A549 treated with DMSO at 1 μM for 4 hours (cell line): ENCODE measurements at places on chromosomes 4 and X. TPM values are rescaled to one million over a fixed set of nuclear protein-coding genes. Genes with fewer than 3 reads are reported as not detected.

XAGE2 gene
- not detected in 5 replicates for total RNA-seq

PPM1K gene
- 0.70 to 1.4 TPM (median 0.95 TPM) in 5 replicates for total RNA-seq

CCNQ gene
- total RNA-seq: 37.2 to 55.3 TPM (median 50.7 TPM) in 5 replicates

PALLD gene
- total RNA-seq: 60.6 to 92.4 TPM (median 83.2 TPM) in 5 replicates

AVPR2 gene
- 0.07 to 0.10 TPM (median 0.09 TPM) in 4 of 5 replicates, not detected in the other for total RNA-seq

SPOCK3 gene
- 0.07 to 0.10 TPM (median 0.07 TPM) in 3 of 5 replicates, not detected in the others for total RNA-seq

IL21 gene
- not detected in 5 replicates for total RNA-seq

PDCL2 gene
- not detected in 5 replicates for total RNA-seq
